ENCODE measurements at places on chromosomes 2 and 18.

- no peak for DNase-seq
These were observed 5.9 kb downstream of the RIOK3 start for GRCh38 chr18:23458830-23459529.

DNA sequence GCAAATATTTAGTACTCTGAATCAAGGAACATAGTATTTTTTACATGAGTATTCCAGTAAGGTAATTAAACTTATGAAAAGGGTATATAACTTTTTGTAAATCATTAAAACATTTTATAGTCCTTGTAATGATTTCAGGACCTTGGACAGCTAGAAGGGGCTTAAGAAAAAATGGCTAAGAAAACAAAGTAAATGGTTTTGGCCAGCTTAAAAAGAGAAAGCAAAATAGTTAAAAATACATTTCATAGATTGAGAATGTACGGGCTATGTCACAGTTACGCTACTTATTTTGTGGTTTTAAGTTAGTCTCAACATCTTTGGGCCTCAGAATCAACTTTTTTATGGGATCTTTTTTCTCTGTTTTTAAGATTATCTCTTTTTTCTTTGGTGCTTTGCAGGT, 26.7 kb downstream of the POLI start:
- no peak for DNase-seq

DNA sequence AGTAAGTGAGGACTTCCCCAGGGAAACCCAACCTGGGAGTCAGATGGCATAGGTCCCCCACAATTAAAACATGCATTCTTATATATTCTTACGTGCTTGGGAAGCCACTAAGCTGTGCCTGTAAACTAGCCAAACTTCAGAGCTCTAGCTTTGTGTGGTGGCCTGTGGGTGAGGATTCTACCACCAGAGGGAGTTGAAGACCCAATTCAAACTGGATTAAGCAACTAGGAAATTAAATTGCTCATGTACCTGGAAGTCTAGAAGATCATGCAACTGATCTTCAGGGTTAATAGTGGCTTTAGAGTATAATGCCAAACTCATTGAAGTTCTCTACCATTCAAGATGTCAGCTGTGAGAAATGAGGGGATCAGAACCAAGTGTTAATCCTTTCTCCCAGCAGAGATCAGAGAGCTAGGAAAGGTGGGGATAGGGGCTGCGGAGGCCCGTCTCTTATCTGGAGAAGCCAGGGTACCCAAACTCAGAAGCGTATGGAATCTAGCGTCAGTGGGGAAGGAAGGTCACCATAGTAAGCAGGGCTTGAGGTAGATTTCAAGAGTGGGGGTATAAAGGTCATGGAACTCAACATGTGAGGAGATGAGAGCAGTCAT, 53.2 kb upstream of the CCDC85A start:
- no peak for DNase-seq

GRCh38 chr2:84717302-84717701, 163.6 kb downstream of the TRABD2A start:
- DNase-seq = no peak

DNA sequence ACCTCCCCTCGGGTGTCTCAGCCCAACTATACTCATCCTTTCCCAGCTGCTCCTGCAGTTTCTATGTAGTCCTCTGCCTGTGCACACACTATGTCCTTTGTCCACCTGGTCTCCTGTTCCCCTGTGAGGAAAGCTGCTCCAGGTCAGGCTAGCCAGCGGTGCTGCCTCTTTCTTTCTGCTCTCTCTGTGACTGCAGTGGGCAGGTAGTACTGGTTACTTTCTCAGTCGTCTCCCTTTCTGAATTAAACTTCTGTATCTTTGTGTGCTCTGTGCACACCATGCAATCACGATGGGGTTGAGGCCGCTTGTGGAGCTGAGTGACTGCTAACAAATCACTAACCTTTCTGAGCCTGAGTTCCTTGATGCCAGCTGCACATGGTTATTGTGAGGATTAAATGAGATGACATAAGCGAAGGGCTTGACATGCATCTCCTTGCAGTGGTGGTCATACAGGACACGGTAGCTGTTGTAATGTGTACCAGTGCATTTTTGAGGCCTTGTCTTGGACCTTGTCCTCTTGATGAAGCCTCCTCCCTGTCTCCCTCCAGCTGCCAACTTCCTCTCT, 3.5 kb downstream of the FARP2 start:
- DNase-seq = no peak

DNA sequence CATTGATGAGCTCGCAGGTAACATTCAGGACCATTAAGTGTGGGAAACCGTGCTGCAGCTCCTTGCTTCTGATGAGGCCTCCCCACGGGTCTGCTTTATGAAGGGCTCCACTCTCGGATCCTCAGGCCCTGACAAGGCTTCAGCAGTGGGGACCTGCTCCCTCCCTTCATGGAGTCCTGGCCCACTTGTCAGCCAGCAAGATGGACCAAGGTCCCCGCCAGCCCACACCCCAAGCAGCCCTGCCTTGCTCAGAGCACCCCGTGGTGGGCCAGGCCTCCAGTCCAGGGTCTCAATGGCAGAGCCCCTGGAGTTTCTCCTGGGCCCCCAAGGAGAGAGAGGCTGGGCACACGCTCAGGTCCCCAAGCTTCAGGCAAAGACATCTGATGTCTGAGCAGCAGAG, 41.5 kb downstream of the CROCC2 start:
- no peak for DNase-seq

DNA sequence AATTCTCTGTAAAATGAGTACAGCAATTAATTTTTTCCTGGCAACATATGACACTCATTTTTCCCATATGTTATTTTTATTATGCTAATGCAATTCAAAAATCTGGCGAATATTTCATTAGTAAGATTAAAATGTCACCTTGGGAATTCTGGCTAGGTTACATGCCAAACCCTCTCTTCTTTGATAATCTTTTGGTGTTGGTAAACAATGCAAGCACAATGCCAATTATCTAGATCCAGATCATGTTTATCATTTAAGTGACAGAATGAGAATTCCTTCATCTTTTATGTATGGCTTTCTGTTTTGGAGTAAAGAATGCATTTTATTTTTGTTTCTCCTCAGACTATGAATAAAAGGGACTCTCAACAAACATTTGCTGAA, 33.7 kb downstream of the GPR75 start:
- no peak for DNase-seq

DNA sequence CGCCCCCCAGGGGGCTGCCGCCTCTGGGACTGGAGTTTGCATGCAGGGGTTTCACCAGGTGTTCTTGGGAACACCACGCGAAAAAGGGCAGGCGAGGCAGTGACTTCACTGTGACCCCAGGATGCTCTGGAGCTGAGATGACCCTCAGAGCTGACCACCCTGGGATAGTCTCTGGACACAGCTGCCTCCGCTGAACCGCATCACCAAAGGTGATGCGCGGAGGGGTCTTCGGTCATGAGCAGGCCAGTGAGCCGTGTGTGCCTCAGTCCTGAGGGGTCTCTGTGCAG, 17.5 kb downstream of the GPR35 start:
- no peak for DNase-seq

DNA sequence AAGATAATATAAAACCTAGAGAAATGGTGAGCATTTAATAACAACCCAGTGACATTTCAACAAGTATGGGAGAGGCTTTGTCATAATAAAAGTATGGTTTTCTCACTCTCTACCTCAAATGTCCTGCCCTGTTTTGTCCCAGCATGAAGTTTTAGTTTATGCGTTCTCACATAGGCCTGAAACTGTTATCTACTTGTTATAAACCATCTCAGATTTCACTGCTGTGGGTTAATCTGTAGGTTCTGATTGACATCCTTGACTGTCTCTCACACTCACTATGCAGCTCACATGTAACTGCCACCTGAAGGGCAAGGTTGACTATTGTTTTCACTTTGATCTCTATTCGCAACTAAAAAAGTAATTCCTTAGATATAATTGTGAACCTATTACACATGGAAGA, 44.9 kb downstream of the ZEB2 start:
- no peak for DNase-seq

DNA sequence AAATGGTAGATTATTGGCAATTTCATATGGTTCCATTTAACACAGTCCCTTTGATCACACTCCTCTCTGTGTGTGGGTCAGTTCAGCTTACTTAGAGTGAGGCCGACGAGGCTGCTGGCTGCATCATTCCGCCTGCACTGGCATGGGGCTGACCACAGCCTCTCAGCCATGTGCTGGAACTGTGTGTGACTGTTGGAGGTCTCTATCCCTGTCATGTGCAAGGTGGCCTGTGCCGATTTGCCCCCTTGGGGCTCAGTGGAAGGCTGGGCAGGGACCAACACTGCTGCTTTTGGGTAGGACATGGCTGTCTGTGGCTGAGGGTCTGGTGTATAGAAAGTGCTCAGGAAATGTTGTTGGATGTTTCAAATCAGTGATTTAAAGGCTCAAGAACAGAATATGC, 454.0 kb upstream of the HS6ST1 start:
- DNase-seq = no peak

DNA sequence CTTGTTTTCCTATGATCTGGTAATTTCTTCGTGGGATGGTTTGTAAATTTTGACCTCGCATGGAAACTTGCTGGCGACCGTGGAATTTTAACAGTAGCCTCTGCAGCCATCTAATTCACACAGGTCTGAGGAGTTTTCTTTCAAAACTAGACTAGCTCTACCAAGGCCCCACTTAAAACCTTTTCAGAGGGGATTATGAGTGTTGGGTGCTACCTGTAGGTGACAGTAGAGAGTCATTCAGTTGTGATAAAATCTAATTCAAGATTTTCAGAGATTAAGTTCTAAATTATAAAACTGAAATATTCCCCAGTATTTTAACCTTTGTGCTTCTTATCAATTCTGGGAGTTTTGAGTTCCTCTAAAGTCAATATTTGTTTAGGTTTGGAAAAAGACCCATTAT, 31.0 kb downstream of the THSD7B start:
- no peak for DNase-seq

- no peak for DNase-seq
These were observed 129.1 kb upstream of the LGALSL start for GRCh38 chr2:64324746-64325410.

GRCh38 chr2:81304154-81304830, 999.7 kb upstream of the LRRTM1 start:
- no peak for DNase-seq

GRCh38 chr2:120624738-120625446, 110.8 kb upstream of the GLI2 start:
- no peak for DNase-seq

DNA sequence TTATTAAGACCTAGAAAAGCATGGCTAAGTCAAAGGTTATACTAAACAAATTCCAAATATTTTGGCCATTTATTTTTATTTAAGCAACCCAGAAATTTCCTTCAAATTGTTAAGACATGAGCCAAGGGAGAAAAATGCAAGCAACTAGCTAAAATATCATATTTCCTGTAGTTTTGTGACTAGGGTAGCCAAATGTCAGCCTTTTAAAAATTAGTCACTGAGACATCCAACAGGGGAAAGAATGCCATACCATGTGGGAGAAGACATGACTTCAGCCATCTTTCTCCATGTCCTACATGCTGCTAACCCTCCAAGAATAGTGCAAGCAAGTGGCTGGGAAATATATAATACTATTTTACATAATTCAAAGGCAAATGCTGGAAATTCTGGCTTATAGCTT, 197.9 kb downstream of the DSEL start:
- no peak for DNase-seq

DNA sequence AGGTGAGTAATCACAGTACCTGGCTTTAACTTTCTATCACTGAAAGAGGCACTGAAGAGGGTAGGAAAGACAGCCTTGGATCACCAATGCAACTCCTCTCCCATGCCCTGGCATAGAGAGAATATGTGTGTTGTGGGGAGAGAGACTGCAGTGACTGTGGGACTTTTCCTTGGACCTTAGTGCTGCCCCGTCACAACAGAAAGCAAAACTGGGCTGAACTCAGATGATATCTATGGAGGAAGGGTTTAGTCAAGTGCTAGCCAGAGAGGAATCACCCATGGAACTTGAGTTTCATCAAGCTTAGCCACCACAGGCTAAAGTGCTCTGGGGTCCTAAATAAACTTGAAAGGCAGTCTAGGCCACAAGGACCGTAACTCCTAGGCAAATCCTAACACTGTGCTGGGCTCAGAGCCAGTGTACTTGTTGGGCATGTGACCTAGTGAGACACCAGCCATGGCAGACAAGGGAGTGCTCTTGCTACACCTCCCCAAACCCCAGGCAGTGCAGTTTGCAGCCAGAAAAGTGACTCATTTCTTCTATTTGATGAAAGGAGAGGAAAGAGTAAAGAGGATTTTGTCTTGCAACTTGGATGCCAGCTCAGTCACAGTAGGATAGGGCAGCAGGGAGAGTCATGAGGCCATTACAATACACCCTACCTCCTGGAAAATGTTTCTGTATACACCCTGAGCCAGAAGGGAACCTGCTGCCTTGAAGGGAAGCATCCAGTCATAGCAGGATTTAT, 105.8 kb upstream of the SPOPL start:
- DNase-seq = no peak

DNA sequence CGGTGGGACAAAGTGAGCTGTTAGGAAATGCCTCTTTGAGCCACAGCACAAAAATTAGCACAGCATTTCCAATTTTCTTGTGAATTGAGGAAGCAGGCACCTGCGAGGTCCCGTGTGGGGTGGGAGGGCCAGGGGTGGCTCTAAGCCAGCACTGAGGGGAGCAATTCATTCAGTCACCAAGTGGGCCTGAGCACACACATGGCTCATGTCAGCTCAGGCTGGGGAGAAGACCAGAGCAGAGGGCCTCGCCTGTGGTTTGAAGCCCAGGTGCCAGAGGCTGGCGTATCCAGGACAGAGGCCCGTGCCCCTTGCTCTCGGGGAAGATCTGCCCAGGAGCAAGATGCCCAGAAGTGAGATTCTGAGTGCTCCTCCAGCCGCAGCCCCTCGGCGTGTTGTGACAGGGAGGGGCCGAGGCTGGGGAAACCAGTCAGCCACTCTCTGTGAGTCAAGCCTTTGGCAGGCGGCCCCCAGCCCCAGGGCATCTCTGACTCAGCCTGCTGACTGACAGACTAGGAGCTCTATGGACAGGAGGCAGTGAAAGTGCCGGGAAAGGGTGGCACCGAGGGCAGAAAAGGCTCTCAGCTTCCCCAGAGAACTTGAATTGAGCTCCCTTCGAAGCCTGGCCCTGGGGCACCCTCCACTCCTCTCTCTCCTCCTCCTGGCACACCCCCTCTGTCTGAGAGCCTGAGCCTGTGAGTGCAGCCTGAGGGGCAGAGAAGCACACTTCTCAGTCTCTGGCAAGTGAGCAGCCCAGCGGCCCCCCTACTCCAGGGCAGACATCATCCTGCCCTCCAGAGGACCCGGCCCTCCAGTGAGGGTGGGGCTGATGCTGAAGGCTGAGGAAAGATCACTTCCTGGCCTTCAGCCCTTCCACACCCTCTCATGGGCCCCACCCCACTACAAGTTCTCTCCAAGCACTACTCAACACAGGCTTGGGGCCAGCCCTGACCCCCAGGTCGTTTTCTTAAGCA, 32.3 kb downstream of the CYP26B1 start:
- peak; percentile 3 for DNase-seq

DNA sequence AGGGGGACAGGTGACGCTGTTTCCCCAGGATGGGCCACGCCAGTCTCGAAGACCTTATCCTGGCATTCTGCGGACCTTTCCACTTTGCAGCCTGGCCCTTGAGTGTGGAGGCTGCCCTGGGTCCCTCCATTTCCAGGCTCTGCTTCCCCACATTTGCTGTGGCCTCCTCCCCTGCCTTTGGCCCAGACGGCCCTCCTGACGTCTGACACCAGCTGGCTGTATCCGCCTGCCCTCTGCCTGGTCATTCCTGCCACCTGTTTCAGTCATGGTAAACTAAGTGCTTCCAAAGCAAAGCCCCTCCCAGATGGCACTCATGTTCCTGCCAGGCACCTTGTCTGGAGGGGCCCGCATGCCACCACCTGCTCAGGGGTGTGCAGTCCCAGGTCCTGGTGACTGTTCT, 95.1 kb downstream of the ASB1 start:
- no peak for DNase-seq

All from stimulated activated CD8-positive, alpha-beta memory T cell treated with anti-CD3 and anti-CD28 coated beads, Interleukin-4, amount 100 ng/mL, for 48 hours (primary cell).